Panc1 (cell line): ENCODE measurements at places on chromosomes 3 and 15.
A peak's percentile ranks its signal among the peaks of the same experiment; 100 is the strongest.

- DNase-seq: no peak
These were observed 99.4 kb downstream of the FLNB start for GRCh38 chr3:58107597-58107996.

DNA sequence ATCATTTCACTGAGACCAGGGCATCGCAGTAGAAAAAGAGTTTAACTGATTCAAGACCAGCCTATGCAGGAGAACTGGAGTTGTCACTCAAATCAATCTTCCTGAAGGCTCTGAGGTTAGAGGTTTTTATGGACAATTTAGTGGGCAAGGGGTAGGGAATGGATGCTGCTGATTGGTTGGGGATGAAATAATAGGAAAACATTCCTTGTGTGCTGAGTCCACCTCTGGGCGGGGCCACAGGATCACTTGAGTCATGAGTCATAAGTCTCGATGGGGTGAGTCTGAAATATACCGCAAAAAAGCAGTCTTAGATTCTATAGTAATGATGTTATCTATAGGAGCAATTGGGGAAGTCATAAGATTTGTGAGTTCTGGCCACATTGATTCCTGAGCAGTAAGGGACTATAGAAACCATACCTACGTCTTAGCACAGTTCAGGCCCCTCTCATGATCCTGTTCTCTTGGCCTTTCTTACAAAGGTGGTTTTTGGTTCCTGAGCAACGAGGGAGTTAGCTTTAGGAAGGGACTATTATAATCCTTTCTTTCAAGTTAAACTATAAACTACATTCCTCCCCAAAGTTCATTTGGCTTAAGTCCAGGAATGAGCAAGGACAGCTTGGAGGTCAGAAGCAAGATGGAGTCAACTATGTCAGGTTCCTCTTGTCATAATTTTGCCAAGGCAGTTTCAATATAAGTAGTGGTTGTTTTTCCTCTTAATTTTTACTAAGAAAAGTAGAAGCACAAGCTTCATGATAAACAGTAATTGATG, 2.7 kb upstream of the OPA1 start:
- DNase-seq: no peak

- no peak for DNase-seq
These were observed 82.6 kb upstream of the ATP11B start for GRCh38 chr3:182710557-182711157.

- no peak for DNase-seq
These were observed 152.2 kb downstream of the CHDH start for GRCh38 chr3:53694046-53694445.

DNA sequence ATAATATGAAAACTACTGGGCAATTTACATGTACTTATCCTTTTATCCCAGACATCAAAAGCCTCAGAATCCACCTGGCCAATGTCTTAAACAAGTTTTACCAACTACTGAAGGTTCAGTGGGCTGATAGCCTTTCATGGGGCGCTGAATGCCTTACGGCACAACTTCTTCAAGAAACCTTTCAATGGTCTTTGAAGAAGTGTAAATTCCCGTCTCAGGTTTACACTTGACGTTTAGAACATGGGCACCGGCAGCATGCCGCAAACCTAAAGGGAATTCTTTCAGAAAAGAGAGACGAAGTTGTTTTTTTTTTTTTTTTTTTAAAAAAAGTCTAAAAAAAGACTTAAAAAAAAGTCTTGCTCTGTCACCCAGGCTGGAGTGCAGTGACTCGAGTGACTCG, 39.7 kb downstream of the ETV5 start:
- no peak for DNase-seq

GRCh38 chr3:56889131-56889530, 87.4 kb upstream of the ARHGEF3 start:
- no peak for DNase-seq

GRCh38 chr3:17645074-17645698, 97.2 kb downstream of the TBC1D5 start:
- peak; percentile 32 for DNase-seq

DNA sequence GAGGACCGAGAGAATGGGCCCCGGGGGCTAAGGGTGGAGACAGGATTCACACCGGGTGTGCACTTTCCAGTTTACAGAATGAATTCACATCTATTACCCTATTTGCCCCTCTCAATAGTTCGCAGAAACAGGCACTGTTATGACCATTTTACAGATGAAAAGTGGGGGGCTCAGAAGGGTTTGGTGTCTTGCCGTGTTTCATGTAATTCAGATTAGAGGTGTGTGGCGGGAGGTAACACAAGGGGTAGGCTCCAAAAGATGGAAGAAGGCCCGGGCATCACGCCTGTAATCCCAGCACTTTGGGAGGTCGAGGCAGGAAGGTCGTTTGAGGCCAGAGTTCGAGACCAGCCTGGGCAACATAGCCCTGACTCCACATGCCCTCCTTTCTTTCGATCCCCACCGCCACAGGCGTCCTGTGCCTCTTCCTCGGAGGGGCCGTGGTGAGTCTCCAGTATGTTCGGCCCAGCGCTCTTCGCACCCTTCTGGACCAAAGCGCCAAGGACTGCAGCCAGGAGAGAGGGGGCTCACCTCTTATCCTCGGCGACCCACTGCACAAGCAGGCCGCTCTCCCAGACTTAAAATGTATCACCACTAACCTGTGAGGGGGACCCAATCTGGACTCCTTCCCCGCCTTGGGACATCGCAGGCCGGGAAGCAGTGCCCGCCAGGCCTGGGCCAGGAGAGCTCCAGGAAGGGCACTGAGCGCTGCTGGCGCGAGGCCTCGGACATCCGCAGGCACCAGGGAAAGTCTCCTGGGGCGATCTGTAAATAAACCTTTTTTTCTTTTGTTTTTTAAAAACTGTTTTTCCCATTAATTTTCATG, 3.4 kb downstream of the DUOXA2 start:
- no peak for DNase-seq

DNA sequence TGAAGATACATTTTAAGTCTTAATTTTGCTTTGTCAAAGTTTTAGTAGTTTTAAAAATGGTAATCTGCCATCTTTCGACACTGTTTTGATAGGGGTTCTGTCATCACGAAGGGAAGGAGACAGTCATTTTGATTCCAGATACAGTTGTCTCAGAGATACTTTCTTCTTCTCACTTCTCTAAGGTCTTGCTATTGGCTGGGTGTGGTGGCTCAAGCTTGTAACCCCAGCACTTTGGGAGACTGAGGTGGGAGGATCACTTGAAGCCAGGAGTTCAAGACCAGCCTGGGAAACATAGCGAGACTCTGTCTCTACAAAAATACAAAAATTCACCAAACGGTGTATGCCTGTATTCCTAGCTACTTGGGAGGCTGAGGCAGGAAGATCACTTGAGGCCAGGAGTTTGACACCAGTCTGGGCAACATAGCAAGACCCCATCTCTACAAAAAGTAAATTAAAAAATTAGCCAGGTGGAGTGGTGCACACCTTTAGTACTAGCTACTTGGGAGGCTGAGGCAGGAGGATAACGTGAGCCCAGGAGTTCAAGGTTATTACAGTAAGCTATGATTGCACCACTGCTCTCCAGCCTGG, 3.3 kb downstream of the RAB8B start:
- DNase-seq: no peak

GRCh38 chr3:159783780-159784742, 204.6 kb upstream of the IL12A start:
- no peak for DNase-seq

DNA sequence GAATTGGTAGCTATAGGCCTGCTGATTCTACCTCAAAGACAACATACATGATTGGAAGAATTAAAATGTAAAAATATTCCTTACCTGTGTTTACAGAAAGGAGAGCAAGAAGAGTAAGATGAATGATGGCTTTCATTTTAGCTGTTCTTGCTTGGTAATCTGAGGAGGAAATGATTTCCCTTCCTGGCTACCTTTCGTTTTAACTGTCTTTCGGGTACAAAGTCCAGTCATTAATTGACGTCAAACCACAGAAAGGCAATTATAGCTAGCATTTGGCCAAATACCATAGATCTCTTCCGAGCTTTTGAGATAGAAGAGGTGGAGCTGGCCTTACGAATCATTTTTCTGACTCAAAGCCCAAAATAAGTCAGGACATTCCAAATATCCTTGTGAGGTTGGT, at the start of gene MUC13:
Gene MUC13 (minus strand): TSS at position 175 of the 400 bp plus-strand sequence. CDS start 39 bp downstream, at position 136.
- no peak for DNase-seq

DNA sequence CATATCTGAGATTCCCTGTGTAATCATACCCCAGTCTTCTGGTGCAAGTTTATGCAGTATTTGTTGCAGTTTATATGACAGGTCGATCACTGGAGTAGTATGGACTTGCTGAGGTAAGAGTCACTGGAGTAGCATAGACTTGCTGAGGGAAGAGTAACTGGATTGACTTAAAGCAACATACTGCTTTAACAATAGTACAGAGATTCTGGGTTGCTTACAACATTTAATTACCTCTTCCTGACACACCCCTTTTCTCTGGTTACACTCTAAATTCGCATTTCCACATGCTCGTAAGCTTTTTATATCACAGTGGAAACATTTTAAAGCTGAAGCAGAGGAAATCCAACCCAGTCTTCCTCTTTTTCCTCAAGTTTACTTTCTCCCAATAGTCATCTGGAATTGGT, 11.8 kb downstream of the AAGAB start:
- no peak for DNase-seq

- DNase-seq: no peak
These were observed 36.8 kb upstream of the NIT2 start for GRCh38 chr3:100297784-100298183.

DNA sequence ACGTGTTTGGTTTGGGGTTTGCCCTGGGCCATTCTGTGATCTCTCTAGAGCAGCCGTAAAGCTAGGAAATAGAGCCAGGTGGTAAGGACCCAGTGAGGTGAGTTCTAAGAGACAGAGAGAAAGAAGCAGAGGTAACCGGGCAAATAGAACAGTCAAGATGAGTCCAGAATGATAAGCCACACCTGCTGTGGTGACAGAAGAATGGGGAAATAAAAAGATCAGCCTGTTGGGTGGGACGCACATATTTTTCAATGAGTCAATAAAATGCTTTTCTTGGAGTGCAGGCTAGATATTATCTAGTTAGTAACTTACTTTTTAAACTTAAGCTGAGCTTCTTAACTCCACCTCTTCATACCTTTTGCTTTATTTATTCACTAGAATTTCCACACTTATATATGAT, 135.0 kb downstream of the NFKBIZ start:
- DNase-seq: no peak

- DNase-seq: no peak
These were observed 349.7 kb downstream of the TUSC7 start for GRCh38 chr3:117059067-117059955.

- DNase-seq: peak; percentile 94
These were observed 9.7 kb upstream of the ARID3B start for GRCh38 chr15:74531144-74531811.

- no peak for DNase-seq
These were observed 9.5 kb downstream of the TTBK2 start for GRCh38 chr15:42911058-42911592.

GRCh38 chr3:12907729-12908128, 66.4 kb upstream of the RPL32 start:
- DNase-seq: no peak

GRCh38 chr15:59206623-59207183, at the start of gene LDHAL6B:
LDHAL6B (plus strand) TSS chr15:59206843; CDS start chr15:59206941, 98 bp downstream.
- no peak for DNase-seq

DNA sequence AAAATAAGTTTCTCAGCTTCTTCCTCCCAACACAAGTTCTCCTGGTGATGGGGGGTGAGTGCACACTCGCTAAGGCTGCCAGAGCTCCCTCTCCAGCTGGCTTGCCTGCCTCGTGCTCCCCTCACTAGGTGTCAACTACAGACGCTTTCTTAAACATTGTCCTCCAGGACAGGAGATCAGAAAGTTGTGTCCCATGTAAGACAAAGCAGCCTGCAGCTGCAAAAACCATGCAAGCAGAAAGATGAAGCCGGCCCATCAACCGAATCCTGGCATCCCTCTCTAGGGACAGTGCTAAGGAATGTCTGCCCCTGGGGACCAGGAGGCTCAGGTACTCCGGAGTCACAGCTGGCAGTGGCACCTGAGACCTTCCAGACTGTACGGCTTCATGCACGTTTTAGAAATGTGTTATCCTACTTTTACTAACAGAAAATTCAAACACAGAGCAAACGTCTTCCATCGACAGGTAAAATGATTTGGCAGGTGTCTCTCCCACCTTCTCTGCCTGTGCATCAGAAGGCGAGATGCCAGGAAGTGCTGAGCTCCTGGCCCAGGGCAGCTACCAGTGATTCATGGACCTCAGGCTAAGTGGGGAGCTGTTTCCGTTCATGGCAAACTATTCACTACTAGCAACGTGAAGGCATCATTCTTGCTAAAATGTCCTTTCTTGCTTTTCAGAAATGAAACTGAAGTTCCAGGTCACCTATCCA, 246.1 kb downstream of the ADAMTS17 start:
- no peak for DNase-seq

DNA sequence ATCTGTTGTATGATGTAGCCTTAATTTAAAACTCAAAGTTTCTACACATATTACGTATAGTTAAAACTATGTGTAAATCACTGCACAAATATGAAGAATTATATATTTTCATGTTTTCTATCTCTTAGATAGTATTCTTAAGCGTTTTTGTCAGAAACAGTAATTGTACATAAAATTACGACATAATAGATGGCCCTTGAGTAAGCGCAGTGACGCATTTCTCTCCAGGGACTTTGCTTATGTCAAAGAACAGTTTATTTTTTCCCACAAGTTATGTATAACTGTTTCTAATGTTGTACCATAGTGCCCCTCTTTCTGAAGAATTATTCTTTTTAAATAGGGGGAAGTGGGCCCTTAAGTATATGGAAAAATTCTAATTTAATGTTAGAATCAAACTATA, 934.0 kb downstream of the VGLL3 start:
- DNase-seq: no peak

GRCh38 chr3:149670742-149671492, 13.1 kb upstream of the WWTR1 start:
- DNase-seq: no peak

- peak; percentile 54 for DNase-seq
These were observed 48.0 kb upstream of the RAB6B start for GRCh38 chr3:133943639-133944141.

- DNase-seq: no peak
These were observed 277.6 kb upstream of the NAALADL2 start for GRCh38 chr3:174581558-174581957.

- no peak for DNase-seq
These were observed 109.1 kb upstream of the LRIG1 start for GRCh38 chr3:66609660-66610561.

DNA sequence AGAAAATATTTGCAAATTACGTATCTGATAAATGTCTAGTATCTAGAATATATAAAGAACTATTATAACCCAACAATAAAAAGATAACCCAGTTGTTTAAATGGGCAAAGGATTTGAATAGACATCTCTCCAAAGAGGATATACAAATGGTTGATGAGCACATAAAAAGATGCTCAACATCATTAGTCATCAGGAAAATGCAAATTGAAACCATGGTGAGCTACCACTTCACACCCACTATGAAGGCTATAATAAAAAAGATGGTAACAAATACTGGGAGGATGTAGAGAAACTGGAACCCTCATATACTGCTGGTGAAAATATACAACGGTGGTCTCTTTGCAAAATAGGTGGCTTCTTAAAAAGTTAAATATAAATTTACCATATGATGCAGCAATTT, 28.0 kb downstream of the RAD51 start:
- DNase-seq: no peak
